ENCODE measurements at places on chromosomes 1 and 21.

GRCh38 chr1:77282187-77282865 is 507 bp downstream of the AK5 start:
- peak; percentile 52 for DNase-seq

GRCh38 chr1:154386643-154387352 is 18.3 kb upstream of the IL6R start:
- peak; percentile 89 for DNase-seq

DNA sequence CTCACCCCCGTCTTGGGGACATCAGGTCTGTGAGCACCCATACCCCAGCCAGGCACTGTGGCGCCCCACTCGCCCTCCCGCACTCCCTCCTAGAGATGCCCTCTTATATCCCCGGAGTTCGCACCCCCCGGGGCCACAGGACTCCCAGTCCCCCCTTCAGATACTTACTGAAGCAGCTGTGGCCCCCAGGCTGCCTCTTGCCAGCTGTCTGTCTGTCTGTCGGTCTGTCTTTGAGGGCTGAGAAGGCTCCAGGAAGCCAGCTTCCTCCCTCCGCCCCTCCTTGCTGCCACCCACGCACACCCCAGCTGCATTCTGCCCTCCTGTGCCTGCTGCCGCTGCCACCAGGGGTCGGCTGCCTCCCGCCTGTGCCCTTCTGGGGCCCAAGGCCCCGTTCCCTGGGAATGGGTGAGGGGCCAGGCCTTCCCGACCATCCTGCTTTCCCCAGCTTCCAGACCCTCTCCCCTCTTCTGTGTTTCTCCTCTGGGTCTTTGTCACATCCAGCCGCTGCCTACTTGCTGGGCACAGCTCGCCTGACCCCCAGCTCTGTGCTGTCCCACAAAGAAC is at the start of gene PTPN7:
TSS of gene PTPN7 (minus strand) at position 226 of the 564 bp plus-strand sequence. CDS start 1,200 bp downstream, outside the sequence.
- DNase-seq, result peak; percentile 88

DNA sequence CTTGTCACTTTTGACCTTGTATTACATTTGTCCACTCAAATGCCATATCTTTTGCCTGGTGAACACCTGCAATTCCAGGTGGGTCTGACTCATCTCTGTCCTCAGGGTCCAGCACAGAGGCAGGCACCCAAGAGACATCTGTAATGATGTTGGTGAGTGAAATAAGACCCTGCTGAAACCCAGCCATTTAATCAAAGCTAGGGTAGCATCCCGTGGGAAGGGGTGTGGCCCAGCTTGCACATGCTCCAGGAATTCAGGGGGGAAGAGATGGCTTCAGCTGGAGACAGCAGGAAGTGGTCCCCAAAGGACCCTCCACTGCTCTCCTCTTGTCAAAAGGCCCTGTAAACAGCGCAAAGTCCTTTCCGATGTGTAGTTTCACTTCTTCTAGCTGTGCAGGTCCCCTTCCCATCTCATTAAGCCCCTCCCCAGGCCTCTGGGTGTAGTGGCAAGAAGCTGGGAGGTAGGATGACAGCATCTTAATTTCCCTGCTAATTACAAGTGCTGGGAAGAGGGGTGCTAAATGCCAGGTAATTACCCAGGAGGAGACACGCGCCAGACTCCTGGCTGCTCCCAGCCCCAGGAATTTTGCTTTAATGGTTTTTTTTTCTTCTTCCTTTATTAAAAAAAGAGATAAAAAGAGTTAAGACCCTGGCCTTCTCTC is 54.4 kb upstream of the TRABD2B start:
- DNase-seq, result no peak

GRCh38 chr1:77468949-77469710 is 187.3 kb downstream of the AK5 start:
- no peak for DNase-seq

- DNase-seq, result no peak
These were observed 78.1 kb downstream of the CD34 start for GRCh38 chr1:207832796-207833195.

- DNase-seq, result no peak
These were observed 129.6 kb downstream of the RYR2 start for GRCh38 chr1:237171454-237172117.

DNA sequence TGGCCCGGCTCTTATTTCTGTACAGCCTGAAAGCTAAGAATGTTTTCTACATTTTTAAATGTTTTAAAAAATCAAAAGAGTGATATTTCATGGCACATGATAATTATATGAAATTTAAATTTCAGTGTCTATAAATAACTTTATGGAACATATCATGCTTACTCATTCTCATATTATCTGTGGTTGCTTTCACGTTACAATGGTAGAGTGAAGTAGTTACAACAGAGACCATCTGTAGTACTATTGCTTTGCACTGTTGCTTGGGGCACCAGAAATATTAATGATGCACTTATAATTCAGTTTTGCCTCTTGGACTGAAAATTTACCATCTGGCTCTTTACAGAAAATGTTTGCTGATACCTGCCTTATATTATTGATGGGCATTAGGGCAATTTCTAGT is 481.6 kb downstream of the PLPP3 start:
- no peak for DNase-seq

- DNase-seq, result no peak
These were observed 100.0 kb downstream of the HHAT start for GRCh38 chr1:210428696-210429095.

- DNase-seq, result no peak
These were observed 91.1 kb upstream of the RGS4 start for GRCh38 chr1:162977944-162978568.

DNA sequence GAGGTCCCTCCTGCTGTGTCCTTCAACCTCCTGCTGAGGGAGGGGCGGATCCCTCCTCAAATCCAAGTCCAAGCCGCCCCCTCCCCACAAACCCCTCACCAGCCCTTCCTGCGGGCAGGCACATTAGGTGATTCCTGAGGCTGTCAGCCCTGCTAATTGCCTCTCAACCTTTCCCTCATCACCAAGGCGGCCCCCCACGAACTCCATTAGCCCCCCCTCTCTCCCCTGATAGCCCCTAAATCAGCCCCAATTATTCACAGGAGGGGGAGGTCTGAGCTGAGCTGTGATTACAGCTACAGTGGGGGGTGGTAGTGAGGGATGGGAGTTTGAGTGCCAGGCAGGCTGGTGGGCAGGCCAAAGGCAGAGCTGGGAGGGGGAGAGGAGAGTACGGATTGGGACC is 5.8 kb upstream of the PEAR1 start:
- DNase-seq, result no peak

- DNase-seq, result no peak
These were observed 205.6 kb downstream of the RHOU start for GRCh38 chr1:228940926-228941325.

DNA sequence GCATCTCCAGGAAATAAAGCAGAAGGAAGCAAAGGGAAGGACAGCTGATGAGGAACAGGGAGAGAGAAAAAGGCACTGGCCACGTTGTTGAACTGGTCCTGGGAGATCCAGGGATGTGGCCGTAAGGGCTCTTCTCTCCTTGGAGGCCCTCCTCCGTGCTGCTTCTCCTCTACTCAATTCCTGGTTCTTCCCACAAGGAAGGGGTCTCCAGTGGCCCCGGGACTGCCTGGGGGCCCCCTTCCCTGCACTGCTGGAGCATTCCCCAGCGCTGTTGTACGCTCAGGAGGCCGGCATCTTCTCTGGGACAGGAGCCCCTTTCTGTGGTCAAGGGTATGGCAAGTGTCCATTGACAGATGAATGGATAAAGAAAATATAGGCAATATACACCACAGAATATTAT is 88.5 kb upstream of the TLR5 start:
- no peak for DNase-seq

DNA sequence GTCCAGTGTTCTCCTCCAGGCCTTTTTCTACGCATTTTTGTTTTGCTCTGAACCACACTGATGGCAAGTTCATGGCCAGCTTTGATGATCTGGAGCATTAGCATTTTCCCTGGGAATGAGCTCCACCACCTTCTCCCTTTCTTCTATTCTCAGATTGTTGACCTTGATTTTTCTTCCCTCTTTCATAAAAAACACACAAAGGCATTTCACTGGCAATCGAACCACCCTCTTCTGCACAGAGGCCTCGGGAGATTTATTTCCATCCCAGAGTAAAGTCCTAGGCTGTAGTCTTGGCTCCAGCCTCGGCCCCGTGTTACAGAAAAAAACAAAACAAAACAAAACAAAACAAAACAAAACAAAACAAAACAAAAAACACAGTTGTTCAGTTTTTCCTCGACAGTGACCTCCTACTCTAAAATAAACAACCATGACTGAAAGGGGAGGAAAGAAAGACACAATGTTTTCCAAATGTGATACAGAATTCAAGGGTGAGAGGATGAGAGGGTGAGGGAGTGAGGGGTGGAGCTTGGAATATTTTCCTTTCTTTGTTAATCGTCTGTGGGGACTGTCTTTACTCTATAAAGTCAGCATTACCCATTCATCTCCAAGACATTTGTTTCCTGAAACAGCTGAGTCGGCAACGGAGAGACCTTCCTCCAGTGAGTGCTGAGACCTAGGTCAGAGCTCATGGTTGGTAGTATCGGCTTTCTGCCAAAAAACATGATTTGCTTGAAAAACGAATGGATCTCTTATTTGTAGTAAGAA is 29.8 kb upstream of the RNF186 start:
- DNase-seq, result no peak

- DNase-seq, result no peak
These were observed 288.8 kb downstream of the DPYD start for GRCh38 chr1:97632075-97632474.

Measured in activated naive CD8-positive, alpha-beta T cell treated with anti-CD3 and anti-CD28 coated beads for 36 hours (primary cell).